NCI-H2107 (cell line): ENCODE measurements at places on chromosomes 6 and 20.

DNA sequence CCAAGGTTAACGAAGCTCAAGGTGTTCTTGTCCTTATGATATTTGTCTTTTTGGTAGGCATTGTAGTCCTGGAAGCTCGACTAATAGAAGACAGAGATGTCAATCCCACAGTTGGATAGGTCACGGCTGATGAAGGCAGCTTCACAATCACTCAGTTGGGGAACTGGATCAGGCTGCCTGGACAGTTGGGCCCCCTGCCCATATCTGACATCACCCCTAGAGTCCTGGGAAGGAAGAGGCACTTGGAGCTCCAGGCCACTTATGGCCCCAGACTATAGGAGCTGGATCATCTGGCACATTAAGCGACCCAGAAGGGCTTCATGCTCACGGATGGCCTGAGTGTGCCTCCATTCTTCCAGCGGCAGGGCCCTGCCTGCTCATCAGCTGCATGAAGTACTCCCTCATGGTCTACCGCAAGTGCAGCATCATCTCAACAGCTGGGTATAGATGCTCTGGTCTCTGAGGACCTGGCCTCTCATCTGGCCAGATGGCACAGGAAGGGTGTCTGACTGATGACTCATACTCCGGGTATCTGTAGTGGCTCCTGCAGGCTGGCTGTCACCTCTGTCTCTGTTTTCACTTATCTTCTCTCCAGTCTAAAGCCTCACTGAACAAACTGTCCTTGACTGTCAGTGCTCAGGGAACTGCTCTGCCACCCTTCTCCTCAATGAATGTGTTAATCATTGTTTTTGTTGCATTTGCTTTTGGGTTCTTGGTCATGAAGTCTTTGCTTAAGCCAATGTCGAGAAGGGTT, 29.2 kb upstream of the SSR1 start:
- DNase-seq, result no peak

- DNase-seq, result no peak
Observed at GRCh38 chr6:138510093-138510492, 10.8 kb upstream of the NHSL1 start.

DNA sequence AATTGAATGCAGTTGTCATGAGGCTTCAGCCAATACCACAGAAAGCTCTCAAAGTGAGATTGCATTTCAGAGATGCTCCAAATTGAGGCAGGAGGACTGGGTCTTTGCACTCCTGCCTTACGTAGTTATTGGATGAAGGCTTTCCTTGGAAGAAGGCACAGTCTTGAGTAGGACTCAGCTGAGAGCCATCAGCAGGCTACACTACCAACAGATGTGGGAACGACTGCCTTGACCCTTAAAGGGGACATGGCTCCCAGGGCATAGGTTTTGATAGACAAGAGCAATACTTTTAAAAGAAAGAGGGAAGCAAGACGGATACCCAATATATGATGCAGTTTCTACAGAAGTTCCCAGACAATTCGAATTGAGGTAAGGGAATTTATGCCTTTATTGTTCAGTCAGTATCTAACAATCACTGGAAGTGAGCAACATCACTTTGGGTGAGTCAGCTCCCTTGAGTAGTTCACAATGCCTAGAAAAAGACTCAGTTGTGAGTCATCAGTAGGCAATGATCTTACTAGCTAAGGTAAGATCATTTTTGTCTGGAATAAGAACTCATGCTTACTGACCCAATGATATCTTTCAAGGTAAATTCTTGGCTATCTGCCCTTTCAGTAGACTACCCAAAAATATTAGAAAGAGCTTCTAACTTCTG, 390.8 kb downstream of the GJA1 start:
- DNase-seq, result no peak

GRCh38 chr6:40399888-40400457, 187.2 kb downstream of the LRFN2 start:
- DNase-seq, result no peak

DNA sequence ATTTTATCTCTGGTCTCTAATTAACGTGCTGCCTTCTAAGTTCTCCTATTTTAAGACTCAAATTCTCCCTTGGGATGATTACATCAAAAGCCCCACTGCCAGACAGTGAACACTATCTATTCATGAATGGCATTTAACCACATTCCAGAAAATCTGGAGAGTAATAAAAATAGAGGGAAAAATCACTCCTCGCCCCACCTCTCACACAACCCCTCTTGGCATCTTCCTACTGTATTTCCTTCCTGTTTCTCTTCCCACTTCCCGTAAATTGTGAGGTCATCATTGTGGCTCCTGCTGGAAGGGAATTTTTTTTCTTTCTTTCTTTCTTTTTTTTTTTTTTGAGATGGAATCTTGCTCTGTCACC, 31.5 kb downstream of the RAB44 start:
- DNase-seq, result no peak

DNA sequence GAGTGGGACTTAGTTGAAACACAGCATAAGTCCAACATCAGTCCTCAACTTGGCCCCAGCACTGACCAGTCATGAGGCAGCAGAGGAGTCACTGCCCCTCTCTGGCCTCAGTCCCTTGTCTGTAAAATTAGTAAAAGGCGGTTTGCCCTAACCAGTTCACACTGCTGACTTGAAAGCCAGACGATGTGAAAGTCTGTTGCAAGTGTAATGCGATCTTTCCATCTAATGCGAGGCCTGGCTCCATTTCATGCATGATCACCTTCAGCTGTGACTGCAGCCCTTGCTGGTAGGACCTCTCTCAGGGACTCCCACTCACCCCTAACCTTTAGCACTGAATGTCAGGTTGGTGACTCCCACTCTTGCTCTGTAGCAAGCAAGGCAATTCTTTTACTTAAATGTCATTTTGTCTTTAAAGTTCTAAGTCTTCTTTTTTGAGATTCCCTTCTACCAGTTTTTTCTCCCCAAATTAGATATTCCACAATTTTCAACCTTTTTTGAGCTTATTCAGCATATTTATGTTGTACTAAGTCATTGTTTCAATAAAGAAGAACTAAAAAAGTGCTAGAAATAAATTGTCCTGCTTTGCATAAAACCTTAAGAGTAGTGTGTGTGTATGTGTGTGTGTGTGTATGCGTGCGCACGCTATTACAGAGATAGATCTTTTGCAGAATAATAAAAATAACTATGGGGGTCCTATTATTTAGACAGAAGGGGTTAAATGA, 245.5 kb downstream of the PACRG start:
- no peak for DNase-seq

DNA sequence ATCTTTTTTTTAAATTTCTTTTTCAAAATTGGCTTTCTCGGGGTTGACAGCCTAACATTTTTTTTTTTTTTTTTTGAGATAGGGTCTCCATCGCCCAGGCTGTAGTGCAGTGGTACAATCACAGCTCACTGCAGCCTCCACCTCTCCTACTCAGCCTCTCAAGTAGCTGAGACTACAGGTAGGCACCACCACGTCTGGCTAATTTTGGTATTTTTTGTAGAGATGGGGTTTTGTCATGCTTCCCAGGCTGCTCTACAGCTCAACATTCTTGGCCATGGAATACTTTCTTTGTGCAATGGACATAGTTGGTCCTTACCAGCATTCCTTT, 6.4 kb upstream of the CTNNBL1 start:
- DNase-seq, result no peak

DNA sequence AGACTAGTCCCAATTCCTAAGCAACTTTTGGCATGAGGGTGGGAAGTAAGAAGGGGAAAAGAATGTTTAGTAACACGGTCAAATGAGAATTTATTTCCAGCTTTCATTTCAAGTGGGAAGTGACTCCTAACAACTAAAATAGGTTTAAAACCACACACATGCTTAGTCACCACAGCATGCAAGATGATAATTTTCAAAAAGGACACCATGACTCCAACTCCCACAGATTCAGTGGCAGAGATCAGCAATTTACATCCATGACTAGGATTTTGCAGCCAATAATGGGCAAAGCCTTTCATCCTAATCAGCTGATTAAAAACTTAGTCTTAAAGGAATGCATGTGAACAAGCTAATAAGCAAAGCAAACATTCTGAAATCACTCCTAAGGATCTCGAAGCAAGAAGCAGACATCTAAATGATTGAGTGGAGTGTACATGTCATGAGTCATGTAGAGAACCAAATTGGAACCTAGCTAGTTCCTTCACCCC, 48.1 kb upstream of the GCLC start:
- no peak for DNase-seq

DNA sequence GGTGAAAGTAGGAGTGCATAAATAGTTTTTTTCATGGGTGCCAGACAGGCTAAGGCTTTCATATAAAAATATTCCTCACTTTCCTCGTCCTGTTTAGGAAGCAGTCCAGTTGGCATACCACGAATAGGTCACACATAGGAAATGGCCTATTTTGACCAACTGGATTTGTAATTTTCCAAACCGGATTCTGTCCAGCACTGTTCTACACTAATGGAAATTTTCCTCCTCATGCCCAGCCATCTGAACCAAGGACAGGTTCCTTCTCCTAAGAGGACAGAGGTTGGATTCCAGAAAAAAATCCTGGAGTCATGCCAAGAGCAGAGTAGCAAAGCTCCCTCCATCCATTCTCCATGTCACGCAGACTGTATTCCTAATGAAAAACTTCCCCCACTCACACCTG, 43.1 kb downstream of the PANK2 start:
- no peak for DNase-seq

DNA sequence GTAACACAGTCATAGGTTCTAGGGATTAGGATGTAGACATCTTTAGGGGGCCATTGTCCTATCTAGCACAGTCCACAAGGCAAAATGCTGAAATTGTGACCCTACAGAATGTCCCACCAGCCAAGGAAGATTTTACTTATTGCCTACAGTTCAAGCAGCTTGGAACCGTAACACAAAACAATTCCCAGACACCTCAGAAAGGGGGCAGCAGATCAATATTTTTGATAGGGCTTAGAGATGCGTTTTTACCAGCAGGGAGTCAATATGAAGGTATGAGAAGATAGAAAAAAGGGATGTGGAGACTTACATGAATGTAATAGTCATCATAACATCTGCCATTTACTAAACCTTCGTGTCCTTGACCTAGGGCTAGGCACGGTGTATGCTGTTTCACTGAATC, 81.0 kb downstream of the TMEM170B start:
- no peak for DNase-seq

GRCh38 chr6:46651006-46651405, 1.6 kb downstream of the CYP39A1 start:
- DNase-seq, result no peak

DNA sequence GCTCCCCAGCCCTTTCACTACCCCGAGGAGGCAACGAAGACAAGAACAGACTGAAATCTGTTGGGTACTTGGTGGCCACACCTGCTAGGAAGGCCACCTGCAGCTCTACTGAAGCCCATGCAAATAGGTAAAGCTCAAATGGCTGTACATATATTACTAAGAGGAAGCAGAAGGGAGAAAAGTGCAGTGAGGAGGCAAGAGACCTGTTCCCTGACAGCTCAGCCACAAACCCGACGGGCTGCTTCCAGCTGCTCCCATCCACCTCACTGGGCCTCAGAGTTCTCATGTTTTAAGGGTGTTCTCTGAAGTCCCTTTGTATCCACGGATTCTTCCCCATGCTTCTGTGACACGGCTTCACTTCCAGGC, 24.6 kb downstream of the TRAM2 start:
- no peak for DNase-seq

DNA sequence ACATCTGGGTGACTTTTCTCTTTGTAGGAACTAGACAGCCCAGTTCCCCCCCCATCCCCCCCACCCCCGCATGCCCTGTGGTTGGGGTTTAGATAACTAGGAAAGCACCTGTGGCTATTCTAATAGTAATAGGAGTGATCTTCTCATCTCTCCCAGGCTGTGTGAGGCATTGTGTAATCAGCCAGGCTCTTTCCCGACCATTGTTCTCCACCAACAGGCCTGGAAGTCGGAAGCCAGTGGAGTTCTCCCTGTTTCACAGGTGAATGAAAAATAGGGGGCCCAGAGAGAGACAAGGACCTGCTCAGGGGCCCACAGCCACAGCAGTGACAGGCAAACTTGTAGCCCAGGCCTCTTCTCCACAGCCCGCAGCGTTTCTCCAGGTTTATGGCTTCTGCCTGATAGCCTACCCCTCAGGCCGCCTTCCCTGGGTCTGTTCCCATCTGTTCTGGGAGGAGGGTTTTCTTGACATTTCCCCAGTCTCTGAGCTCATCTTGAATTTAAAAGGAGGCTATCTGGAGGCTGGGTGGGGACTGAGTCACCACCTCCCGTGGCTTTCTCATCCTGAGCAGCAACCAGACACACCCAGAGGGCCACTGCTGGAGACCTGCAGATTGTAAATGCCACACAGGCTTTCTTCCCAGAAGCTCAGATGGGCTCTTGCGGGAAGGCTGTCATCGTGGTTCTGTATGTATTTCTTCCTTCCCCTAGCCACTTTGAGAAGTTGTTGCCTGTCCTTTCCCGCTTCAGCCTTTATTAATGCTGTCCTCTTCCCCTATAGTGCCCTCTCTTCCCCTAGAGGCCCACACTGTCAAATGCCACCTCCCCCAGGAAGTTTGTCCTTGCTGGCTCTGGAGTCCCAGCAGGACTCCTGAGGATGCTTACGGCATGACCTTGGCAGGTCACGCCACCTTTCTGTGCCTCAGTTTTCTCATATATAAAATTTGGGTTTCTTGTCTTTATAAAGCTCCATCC, 75.9 kb upstream of the MYL9 start:
- no peak for DNase-seq

- DNase-seq, result no peak
Observed at GRCh38 chr6:89604653-89605052, 33.9 kb downstream of the LYRM2 start.

DNA sequence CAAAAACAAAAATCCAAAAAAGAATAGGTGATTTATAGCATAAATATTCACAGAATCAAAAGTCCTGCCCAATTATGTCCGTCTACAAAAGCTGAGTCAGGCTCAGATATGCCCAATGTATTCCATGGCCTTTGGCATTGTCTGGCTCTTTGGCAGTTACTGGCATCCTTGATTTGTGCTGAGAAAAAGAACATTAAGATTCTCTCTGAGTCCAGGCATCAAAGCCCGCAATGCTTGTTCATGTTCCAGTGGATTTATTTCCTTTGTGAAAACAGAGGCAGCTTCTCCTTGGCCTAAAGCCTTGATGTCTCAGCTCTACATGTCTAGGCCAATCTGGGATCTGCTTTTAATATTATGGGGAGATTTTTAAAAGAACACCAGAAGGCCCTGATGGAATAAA, 76.1 kb upstream of the SLC4A11 start:
- no peak for DNase-seq

DNA sequence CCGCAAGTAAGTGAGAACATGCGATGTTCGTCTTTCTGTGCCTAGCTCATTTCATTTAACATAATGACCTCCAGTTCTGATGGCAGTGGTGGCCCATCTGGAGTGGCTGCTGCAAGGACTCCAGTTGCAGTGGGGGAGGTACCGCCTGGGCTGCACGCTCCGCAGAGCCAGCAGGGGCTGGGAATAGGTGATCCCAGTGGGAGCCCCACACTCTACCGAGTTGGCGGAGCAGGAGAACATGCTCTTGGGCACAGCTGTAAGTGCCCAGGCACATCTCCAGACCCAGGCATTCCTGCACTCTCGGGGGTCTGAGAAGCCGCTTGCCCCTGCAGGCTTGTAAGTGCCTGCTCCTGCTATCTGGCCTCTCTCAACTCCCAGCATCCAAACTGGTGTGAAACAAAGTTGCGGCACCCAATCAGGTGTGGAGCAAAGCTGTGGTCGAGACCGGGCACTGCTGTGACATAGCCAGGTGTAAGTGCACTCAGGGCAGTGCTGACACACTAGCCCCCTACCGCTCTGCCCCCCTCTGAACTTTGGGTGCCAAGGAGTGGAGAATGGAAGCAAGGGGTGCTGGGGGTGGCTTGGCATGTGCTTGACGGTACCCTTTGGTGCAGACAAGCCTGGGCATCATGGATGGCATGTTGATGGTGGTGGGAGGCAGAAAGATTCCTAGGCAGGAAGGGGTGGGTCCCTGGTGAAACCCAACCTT, 130.2 kb downstream of the HTR1B start:
- no peak for DNase-seq
